ENCODE measurements at places on chromosomes 16 and 17. TPM values are rescaled to one million over a fixed set of nuclear protein-coding genes. Genes with fewer than 3 reads are reported as not detected.

Gene OR1A1
- not detected for total RNA-seq

Gene LDHD
- 3.0 TPM for total RNA-seq

Gene DRC3
- total RNA-seq: 1.0 TPM

Gene LRRC75A
- 0.24 TPM for total RNA-seq

Gene NOL3
- total RNA-seq: 13.4 TPM

Gene METTL26
- total RNA-seq: 161 TPM

Gene ZSCAN10
- total RNA-seq: 11.2 TPM

Gene SIAH1
- total RNA-seq: 11.1 TPM
